ENCODE measurements at places on chromosomes 6 and 20.

- no peak for DNase-seq
Measured at GRCh38 chr6:29945281-29945820, 3.0 kb downstream of the HLA-A start.

- no peak for DNase-seq
Measured at GRCh38 chr6:116256694-116257093, 2.8 kb upstream of the TSPYL4 start.

DNA sequence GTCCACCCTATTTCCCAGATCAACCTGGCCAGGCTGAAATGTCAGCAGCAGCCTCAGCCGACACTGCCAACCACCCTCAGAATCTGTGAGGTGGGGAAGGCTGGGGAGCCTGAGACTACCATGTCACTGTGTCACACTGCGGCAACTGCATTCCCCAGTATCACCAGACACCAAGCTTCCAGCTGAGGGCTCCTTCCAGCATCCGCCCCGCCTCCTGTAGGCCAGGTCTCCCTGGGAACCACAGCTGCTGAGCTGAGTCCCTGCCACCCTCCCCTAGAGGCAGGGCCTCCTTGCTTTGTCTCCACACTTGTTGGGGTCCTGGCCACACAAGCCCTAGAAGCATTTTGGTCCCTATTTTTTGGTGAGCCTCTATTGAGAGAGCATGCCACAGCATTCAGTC is 115.7 kb downstream of the UNC5CL start:
- no peak for DNase-seq

DNA sequence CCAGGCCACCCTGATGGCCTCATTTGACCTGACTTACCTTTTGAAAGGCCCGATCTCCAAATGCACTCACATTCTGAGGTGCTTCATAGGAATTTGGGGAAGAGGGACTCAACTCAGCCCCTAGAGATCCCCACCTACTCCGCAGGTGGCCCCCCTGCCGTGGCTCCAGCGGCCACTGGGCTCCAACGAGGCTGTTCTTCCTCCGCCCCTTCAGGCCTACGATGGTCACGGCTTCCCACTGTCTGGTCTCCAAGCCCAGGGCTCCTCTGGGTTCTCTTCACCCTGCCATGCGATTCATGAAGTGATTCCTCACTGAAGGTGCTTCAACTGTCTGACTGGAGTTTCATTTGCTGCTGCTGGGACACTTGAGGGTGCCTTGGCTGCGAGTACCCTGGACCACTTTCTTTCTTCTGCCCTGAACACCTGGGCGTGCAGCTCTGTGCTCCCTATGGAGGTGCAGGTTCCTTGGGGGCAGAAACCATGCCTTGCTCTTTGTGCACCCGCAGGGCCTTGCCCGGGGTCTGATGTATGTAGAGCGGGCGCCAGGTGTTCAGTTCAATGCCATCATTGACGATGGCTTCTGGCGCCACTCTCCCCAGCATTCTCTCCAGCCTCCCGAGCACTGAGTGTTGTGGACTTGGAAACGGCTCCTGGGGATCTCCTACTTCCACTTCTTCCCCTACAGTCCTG is 10.0 kb upstream of the DUSP22 start:
- DNase-seq = no peak

DNA sequence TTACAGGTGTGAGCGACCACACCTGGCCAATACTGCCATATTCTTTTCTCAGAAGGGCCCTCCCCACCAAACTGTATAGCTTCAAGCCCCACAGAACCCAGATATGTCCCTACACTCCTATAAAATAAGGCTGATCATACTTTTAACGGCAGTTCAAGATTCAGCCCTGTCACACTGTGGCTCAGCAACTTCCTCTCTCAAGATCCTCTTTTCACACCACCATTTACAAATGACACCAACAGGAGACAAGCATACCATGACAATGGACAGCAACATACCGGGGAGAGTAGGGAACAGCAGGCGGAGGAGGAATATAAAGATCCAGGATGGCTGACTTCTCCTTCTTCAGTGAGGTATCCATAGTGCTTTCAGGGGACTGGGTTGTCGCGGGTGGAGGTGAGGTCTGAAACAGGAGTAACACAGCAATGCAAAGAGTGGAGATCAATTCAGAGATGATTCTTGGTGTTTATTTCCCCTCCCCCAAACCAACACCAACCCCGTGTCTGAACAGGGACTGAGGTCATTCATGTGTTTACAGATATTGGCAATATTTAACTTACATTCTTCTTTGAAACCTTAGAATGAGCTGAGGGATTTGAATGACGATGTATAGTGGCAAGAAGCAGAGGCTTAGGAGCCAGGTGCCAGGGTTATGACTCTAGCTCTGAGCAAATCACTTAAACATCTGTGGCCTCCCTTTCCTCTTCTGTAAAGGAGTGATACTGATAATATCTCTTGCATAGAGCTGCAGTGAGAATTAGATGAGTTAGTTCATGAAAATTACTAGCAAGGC is 57.6 kb upstream of the IPCEF1 start:
- no peak for DNase-seq

DNA sequence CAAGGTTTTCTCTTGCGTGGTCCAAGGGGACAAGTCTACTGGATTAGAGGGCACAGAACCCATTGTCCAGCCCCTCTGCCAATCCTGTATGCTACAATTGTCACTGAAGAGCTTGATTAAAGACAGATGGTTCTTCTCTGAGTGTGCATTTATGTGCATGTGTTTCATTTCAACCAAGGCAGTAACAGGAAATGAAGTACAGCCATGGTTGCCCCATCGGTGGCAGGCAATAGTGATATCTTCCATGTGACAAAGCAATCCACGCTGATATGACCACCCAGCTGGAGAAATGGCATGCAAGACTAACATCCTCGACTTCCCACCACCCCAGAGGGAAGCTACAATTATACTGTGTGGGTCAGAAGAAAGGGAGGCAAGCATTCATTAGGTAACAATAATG is 85.5 kb downstream of the UNC5CL start:
- no peak for DNase-seq

DNA sequence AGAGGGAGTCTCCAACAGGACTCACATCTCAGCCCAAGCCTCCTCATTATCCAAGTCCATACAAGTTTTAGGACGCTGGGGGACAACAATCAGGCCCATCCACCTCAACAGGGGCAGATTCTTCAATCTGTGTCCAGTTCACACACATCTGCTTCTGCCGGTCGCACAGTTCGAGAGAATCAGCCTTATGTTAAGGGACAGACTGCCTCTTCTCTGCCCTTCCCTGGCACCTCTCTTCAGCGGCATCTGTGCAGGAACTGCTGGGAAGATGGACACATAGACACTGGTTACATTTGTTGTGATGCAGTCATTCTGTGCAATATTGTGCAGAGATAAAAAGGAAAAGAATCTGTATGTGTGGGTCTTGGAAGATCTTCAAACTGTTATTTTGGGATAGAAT is 21.0 kb downstream of the ULBP1 start:
- no peak for DNase-seq

- DNase-seq = no peak
Measured at GRCh38 chr6:89379281-89379680, 26.8 kb upstream of the UBE2J1 start.

All from AG04449 (cell line).